ENCODE measurements at places on chromosomes 3 and 15.

DNA sequence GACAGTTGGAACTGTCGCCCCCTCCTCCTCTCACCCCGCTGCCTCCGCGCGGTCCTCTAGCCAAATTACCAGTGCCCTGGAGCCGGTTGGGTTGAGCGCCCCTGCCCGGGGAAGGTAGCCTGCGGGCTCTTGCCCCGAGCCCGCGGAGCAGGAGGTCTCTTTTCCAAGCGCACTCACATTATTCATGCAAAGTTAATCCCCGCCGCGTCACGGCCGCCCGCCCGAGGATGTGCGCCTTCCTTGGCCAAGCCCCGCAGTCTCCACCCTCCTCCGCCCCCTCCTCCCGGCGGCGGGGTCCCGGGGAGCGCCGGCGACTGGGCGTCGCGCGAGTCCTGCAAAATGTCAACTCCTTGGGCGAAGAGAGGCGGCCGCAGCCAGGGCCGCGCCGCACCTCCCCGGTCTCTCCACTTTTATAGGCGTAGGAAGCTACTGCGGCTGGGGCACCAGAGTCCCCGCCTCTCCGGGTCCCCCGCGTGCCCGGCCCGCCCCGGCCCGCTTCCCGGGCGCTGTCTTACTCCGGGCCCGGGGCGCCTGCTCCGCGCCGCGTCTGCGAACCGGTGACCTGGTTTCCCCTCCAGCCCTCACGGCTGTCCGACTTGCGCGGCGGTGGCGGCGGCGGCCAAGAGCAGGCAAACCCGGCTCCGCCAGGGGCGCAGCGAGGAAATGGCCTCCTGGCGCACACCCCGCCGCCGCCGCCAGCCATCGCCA, at the start of gene THRB:
TSS of gene THRB (minus strand) at position 233 of the 708 bp plus-strand sequence.
- DNase-seq = no peak

GRCh38 chr3:116824208-116824607, 114.6 kb downstream of the TUSC7 start:
- DNase-seq = no peak

GRCh38 chr15:99507016-99507503, 58.7 kb upstream of the MEF2A start:
- DNase-seq = no peak

DNA sequence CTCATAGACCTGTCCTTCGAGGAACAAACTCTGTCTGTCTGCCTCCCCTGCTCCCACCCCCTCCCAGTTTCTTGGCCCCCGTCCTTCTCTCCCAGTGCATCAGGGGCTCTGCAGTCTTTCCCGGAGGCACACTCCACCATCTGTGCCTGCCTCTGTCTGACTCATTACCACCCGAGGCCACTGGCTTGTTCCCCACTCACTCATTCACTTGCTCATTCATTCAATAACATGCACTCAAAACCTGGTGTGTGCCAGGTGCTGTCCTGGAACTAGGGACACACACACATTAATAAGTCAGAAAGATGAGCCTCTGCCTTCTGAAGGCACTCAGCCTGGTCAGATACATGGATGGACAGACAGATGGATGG, 12.4 kb downstream of the AMIGO3 start:
- DNase-seq = no peak

- DNase-seq = no peak
These were observed 66.1 kb upstream of the PFN2 start for GRCh38 chr3:150036780-150037179.

DNA sequence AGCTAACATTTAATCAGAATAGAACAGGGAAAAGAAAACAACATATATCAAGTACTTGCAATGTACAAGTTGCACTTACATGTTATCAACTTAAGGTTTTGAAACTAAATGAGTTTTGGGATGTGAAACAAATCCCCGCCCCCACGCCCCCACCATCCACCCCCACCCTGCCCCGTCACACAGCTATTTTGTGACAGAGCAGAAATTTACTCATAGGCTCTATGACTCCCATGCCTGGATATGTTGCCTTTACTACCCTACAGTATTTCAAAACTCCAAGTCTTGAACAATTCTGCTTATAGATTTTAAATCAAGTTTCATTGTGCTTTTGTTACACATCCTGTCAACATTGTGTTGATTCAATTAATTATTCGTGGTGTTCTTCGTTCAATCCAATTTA, 18.1 kb upstream of the IL1RAP start:
- DNase-seq = no peak

GRCh38 chr3:87197531-87197930, 29.6 kb upstream of the CHMP2B start:
- no peak for DNase-seq

- DNase-seq = no peak
These were observed 66.5 kb upstream of the SNTN start for GRCh38 chr3:63585927-63586326.

GRCh38 chr15:100082761-100083402, 258.9 kb downstream of the ADAMTS17 start:
- no peak for DNase-seq

- no peak for DNase-seq
These were observed 613.4 kb downstream of the MCTP2 start for GRCh38 chr15:94844538-94845389.

- no peak for DNase-seq
These were observed 6.4 kb upstream of the GALK2 start for GRCh38 chr15:49163678-49164077.

DNA sequence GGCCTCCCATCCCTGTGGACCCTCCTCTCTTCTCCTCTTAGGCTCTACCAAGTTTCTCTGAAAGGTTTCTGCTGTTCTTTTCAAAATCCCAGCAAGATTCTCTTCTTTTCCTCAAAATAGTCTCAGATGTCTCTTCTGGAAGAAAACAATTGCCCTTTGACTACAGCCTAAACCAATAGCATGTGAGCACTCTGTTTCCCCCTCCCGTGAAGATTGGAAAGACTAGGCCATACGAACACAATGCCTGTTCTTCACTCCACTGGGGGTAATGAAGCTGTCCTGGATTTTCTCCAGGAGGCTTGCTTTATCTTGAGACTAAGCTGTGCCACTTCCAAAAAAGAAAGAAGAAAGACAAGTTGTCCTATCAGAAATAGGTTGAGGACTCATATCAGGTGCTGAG, 178.7 kb upstream of the MCTP2 start:
- no peak for DNase-seq

- no peak for DNase-seq
These were observed 23.9 kb upstream of the CDCP1 start for GRCh38 chr3:45170096-45170495.

GRCh38 chr3:43966126-43966525, 275.4 kb downstream of the ABHD5 start:
- no peak for DNase-seq

- DNase-seq = no peak
These were observed 36.2 kb downstream of the GXYLT2 start for GRCh38 chr3:72924055-72924454.

DNA sequence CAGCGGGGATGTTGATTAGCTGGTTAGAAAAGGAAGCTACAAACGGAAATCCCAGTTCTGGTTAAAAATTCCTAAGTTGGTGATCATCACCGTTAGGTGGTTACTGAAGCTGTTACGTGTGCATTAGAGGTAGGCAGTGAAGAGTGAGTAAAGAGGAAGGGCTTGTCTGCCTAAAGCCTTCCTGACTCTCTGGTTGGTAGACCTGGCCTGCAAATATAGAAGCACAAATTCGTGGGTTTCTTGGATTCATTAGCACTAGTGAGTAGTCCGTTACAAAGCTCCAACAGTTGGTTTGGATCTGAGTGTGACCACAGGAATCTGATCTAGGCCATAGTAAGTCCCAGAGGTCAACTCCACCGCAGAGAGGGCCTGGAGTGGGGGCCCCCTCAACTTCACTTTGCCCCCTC, 174.0 kb upstream of the TP63 start:
- DNase-seq = no peak

DNA sequence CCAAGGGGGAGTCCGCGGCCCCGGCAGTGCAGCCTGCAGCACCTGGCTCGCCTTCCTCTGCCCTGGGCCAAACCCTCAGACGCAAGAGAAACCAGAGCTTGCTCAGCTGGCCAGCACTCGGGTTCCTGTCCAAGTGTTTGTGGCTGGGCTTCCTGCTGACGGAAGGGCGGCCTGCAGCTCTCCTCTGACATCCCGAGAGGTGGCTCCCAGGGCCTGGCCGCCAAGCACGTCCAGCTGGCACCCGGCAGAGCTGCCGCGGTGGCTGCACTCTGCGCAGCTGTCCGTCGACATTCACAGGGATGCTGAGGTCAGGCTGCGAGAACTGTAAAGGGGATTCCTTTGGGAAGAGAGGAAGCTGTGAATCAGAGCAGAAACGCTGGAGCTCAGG, 85.6 kb downstream of the CPN2 start:
- no peak for DNase-seq

DNA sequence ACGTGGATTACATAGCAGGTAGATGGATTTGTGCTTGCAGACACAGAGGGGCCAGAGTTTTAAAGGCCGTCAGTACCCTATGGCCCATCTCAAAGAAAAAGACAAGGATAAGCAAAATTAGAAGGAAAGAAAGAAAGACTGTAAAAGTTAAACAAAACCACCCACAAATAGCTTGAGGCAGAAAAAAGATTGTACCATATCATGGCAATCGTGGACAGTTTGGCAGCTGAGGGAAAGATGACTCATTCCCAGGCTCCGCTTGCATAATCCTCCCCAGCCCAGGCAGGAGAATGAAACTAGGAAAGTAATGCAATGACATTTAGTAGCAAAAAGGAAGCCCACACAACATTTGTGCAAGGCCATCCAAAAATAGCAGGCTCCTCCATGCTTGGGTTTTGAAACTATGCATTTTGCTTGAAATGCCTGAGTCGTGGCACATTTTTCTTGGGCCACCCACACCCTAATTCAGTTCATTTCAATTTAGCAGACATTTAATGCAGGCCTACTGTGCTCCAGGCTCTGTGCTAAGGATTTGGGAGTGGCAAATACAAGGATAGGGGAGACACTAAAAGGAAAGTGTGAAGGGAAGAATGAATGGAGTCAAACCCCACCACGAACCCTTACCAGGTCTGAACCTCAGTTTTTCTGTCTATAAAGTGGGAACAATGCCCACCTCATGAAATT, 40.9 kb upstream of the SMAD3 start:
- DNase-seq = no peak

DNA sequence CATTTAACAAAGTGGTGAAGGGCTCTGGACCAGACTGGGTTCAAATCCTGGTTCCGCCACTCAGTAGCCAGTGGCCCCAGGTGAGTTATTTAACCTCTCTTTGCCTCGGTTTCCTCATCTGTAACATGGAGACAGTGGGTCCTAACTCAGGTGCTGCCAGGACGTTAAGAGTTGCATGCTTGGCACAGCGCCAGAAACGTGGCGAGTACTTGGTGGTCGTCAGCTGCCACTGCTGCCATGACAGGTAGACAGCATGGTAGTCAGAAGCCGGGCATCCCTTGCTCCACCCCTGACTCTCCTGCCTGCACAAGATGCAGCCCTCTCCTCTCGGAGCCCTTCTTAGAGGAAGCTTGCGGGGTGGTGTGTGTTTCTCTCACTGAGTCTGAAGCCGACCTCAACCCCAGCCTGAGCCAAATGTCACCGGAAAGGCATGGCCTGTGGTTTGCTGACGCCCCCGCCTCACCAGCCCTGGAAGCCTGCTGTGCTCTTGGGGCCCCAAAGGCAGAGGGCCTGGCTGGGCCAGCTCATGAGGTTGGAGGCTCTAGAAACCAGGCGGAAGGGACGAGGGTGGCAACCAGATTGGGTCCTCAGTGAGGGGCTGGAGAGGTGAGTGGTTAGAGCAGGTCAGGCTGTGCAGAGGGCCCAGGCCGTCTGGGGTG, 160.8 kb upstream of the TLE3 start:
- peak; percentile 37 for DNase-seq

GRCh38 chr3:23325466-23326065, 122.4 kb downstream of the UBE2E2 start:
- no peak for DNase-seq

- no peak for DNase-seq
These were observed 22.5 kb downstream of the GPD1L start for GRCh38 chr3:32128936-32129335.

DNA sequence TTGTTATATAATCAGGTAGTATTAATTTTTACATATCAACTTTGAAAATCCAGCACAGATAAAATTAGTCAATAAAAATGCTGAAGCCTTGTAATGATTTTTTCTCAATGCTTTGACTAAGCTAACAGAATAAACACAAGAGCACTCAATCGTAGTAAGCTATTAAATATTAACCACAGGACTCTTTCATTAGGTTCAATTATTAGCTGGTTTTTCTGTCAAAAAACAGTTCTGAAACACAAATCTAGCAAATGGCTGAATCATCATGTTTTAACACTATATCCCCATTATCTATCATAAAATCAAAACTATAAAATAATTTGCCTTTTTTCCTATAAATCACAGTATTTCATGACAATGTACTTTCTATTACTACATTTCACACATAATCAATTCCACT, 69.6 kb downstream of the PLOD2 start:
- no peak for DNase-seq

DNA sequence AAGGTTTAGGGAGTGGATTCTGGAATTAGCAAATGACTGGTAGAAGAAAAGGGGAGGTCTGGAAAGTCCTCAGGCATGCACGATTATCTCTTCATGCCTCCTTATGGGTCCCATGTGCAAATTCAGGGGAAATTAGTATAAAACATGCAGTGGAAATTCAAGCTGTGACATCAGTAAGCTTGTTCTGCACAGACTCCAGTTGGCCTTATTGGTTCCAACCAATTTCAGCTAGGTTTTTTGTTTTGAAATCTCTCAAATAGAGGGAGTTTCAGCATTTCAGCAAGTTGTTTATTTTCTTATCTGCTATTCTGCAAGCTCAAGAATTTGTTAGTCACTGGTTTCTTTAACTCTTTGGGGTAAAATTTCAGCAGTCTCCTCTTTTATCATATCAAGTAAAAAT, 774 bp upstream of the TMCO5A start:
- DNase-seq = no peak

DNA sequence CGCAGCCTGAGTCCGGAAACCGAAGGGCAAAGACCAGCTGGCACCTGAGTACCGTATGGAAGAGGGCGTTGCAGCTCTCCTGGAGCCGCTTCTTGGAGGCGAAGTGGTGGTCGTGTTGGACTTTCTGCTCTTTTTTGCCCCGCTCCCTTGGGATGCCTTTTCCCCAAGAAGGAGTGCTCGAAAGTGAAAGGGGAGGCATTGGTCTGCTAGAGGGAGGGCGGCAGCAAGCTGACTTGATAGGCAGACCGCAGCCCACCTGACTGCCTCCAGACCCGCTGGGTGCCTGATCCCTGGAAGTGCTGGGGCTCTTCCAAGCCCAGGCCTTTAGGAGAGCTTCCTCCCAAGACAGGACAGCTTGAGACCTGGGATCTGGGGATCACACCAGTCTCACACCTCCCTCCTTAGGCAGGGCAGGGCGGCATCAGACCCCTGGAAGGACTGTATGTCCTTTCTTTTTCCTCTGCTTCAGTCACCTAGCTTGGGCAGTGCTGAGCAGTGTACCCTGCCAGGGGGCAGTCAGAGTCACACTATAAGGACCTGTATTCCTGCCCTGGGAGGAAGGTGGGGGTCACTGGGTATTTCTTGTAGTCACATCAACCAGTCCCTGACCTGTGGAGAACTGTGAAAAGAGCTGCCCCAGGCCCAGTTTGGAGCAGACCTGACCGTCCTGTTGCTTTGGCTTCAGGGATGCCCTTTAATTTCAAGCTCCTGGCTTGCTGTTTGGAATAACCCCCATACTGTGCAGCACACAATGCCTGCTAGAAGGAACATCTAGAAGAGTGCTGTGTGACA, 2.1 kb downstream of the ACVR2B start:
- no peak for DNase-seq

Measured in effector CD8-positive, alpha-beta T cell (primary cell).